ELR (cell line): ENCODE measurements at places on chromosomes 16 and 17.

DNA sequence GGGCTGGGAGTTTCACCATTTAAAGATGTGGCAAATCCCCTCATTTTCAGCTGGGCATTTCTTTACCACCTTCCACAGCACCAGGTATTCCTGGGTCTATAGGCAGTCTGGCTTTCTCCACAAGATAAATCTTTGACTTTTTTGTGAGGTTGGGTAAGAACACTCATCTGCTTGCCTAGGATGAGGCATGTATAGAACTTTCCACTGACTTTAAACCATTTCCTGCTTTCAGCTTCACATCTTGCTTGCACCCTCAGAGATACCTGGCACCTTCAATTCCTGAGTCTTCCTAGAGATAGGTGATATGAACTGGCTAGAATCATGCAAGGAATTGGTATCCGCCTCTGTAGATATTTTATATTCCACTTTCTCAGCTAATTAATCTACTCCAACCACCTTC is 27.9 kb downstream of the SMURF2 start:
- no peak for DNase-seq

DNA sequence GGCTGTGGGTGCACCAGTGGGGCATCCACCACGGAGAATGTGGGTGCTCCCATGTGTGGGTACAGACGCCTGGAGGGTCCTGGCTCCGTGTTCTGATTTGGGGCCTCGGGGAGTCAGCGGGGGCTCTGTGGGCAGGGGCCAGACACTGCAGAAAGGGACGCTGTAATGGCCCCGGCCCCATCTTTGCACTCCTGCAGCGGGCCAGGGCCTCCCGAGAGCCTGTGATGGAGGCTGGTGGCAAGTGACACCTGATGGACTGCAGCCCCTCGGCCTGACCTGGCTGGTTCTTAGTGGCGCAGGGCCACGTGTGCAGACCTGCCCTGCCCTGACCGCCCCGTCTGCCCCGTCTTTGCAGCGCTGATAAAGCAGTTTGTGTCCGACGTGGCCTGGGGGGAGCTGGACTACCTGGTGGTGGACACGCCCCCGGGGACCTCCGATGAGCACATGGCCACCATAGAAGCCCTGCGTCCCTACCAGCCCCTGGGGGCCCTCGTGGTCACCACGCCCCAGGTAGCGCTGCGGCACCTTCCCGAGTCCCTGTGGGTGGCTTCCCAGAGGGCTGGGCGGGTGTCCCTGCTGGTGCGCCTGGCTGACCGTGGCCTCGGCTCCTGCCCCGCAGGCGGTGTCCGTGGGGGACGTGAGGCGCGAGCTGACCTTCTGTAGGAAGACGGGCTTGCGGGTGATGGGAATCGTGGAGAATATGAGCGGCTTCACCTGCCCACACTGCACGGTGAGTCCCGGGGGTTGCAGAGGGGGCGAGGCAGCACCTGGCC is 4.7 kb downstream of the NUBP2 start:
- DNase-seq, result no peak

GRCh38 chr16:79283578-79283977 is 317.0 kb downstream of the MAF start:
- no peak for DNase-seq

DNA sequence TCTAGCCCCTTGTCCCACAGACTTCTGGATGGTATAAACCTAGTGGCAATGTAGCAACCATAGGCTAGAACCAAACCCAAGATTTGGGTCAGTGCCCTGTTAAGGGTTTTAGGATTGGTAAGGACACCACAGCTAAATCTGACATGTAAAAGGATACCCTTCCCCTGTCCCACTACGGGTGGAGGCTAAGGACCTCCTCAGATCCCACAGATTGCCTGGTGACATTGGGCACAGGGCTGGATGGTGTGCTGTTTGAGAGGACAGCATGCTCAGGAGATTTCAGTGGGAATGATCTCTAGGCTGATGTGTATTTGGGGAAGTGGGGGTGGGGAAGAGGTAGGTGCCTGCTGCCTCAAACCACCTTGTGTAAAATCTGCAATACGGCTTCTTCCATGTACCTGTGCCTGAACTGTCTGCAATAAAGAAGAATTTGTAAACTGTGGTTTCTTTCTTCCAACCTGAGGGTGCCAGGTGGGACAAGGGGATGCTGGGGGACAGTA is 671 bp upstream of the EDC4 start:
- DNase-seq, result no peak

GRCh38 chr16:87254734-87255133 is 62.5 kb downstream of the C16orf95 start:
- DNase-seq, result no peak

DNA sequence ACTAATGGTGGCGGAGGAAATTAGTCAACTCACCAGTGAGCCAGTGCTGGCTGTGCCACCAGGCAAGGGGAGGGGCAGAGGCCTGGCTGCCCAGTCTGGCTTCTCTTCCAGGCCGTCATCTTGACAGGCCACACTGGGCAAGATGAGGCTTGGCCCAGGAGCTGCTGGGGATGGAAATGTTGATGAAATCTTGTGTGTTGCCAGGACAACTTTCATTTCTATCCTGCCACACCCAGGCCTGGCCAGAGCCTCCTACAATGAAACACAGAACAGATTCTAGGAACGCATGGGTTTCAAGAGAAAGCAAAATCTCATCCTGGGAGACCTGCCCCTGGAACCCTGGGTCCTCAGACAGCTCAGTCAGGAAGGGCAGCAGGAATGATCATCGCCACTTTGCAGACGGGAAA is 9.3 kb downstream of the HEXIM2 start:
- peak; percentile 61 for DNase-seq

- peak; percentile 90 for DNase-seq
Measured at GRCh38 chr17:50783193-50783660, 15.9 kb upstream of the ANKRD40CL start.

DNA sequence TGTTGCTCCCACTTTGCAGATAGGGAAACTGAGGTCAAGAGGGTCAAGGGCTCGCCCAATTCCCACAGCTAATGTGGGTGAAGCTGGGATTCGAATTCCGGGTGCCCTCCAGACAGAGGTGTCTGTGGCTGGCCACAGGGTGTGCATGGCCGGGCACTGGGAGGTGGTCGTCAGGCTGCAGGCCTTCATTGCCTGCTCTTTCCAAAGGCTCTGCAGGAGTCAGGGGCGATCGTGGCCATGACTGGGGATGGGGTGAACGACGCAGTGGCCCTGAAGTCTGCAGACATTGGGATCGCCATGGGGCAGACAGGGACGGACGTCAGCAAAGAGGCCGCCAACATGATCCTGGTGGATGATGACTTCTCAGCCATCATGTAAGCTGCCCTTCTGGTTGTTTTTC is 49.8 kb downstream of the MEAK7 start:
- no peak for DNase-seq

- DNase-seq, result no peak
Measured at GRCh38 chr17:5049314-5049841, 14.2 kb upstream of the SLC52A1 start.

- peak; percentile 44 for DNase-seq
Measured at GRCh38 chr17:76909971-76910760, 42.0 kb downstream of the MGAT5B start.

- no peak for DNase-seq
Measured at GRCh38 chr17:67578142-67578457, 139.6 kb upstream of the NOL11 start.

DNA sequence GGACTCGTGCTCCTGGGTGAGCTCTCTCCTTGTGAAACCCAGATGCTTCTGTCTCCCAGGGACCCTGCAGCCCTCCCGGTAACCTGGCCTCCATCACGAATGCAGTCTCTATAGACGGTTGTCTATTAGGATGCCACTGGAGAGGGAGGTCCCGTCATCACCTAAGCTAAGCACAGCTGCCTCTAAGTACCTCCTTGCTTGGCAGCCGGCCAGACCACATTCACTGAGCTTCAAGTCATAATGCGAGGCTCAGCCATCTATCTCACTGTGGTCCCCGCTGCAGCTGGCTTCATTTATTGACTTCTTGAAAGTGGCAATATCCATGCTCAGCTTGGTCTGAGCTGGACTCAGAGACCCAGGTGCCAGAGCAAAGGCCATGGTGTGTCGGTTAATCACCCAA is 74.5 kb upstream of the HSBP1 start:
- DNase-seq, result no peak

DNA sequence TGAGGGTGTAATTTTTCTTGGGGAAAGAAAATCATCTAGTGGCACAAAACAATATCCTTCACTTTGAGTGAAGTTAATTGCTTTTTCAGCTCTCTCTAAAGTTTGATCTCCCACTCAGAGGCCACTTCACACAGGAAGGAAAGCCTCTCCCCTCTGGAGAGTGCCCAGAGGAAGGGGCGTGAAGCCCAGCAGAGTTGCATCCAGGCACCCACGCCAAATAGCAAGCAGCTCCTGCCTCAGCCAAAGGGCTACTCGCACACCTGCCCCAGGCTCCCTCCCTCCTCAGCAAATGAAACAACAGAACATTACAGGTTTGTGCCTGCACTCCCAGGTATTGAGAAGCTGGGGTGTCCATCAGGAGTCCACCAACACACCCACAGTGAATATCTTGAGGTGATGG is 183.0 kb upstream of the RPL38 start:
- DNase-seq, result no peak

DNA sequence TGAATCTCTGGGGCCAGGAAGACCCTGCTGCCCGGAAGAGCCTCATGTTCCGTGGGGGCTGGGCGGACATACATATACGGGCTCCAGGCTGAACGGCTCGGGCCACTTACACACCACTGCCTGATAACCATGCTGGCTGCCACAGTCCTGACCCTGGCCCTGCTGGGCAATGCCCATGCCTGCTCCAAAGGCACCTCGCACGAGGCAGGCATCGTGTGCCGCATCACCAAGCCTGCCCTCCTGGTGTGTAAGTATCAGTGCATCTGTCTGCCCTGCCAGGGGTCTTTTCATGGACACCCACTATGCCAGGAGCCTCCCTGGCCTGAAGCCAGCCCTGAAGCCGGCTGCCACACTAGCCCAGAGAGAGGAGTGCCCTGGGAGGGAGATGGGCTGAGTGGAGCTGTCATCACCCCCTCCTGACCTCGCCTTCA is at the start of gene CETP:
Gene CETP (plus strand): TSS at position 100 of the 431 bp plus-strand sequence. CDS start 30 bp downstream, at position 130.
- no peak for DNase-seq

GRCh38 chr16:80233097-80233835 is 307.5 kb upstream of the DYNLRB2 start:
- no peak for DNase-seq

GRCh38 chr17:77099997-77100396 is 40.8 kb upstream of the SEC14L1 start:
- no peak for DNase-seq

GRCh38 chr17:50638606-50638965 is 3.9 kb downstream of the ABCC3 start:
- peak; percentile 80 for DNase-seq

DNA sequence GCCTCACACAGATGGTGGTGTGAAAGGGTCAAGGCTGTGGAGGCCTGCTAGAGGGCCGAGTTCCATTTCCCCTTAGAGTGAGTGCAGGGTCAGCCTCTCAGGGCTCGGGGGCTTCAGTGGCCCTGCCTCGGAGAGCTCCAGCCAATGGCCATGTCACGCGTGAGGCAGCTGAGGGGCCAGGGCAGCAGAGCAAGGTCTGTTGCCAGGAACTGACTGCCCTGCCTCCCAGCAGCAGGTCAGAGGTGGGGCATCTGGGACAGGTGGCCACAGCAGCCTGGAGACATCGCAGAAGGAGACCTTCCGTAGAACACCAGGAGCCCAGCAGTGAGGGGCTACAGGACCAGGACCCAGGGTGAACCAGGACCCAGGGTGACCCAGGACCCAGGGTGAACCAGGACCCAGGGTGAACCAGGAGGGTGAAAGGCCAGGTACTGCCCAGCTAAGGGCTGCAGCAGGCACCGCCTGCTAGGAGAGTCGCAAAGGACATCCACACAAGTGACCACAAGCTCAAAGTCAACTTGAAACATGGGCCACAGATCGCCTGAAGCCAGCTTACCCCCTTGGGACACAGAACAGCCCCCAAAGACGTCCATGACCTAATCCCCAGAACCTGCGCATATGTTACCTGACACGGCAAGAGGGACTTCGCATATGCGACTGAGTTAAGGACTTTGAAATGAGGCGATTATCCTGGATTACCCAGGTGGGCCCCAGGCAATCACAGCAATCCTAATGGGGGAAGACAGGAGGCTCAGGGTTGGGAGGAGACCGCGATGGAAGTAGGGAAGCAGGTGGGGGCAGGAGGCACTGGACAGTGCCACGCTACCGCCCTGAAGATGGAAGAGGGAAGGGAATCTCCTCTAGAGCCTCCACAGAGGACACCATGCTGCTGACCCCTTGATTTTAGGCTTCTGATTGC is 4.8 kb upstream of the MEAK7 start:
- DNase-seq, result no peak

DNA sequence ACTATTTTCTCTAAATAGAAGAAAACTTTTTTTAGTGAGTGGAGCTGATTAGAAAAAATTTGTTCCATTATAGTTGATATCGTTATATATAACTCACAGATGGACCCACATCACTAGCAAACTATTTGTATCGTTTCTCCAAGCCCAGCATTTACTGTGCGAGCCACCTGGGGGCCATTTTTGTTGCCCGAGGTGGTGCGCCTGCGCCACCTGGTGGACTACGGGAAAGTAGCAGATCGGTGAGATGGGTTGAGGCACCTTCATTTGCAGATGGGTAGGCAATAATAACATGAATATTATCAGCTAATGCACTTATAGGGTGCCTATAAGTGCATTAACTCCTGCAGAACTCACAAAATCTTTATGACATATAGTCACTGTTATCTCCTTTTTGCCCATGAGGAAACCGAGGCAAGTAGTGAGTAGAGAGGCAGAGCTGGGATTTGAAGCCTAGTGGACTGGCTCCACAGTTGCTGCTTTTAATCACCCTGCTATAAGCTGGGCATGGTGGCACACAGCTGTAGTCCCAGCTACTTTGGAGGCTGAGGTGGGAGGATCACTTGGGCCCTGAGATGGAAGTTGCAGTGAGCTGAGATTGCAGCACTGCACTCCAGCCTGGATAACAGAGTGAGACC is 23.2 kb upstream of the NTN1 start:
- peak; percentile 72 for DNase-seq

DNA sequence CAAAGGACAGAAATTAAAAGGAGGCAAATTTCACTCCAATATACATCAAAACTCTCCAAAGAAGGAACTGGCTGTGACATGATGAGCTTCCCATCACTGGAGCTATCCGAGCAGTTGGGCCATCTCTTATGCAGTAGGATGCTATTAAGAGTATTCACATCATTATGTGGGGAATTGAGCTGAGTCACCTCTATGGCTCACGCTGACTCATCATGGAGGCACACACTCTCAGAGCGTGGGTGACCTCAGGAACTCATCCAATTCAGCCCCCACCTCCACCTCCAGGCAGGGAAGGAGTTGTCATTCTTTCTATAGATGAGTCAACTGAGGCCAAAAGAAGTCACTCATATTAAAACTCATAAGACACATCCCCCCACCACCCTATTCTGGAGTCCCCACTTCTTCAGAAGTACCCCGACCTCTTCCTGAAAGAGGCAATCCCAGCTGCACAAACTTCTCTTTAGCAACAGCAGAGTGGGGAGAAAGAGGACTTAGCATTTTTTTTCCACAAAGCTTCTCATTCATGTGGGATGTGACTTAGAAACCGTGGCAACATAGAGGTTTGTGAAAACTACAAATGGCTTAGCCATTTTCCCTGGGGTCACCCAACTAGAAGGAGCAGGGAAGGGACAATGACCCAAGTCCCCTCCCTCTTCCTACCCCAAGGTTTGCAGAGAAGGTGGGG is 32.5 kb downstream of the ABCC12 start:
- peak; percentile 100 for DNase-seq
